ENCODE measurements at places on chromosomes 1 and 21.

DNA sequence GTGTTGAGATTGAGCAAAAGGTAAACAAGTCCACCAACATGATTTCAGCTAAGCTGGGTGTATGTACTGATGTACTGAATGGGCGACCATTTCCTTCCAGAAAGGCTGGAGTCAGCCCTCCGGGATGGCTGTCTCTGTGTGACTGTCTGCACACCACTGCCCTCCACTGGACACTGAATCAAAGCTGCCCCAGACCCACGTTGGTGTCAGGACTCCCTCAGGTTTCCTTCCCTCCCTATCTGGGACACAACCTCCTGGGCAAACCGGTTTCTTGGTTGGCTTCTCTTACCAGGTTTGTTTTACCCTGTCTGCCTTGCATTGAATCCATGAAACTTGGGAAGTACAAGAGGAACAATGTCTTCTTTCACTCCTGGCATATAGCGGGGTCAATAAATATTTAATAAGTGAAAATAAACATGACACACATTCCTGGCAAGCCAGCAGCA, 5.3 kb upstream of the SRP9 start:
- DNase-seq: peak; percentile 94

- DNase-seq: peak; percentile 63
Measured at GRCh38 chr1:25996966-25997827, 666 bp downstream of the PAFAH2 start.

GRCh38 chr1:173202424-173203145, 4.5 kb downstream of the TNFSF4 start:
- peak; percentile 71 for DNase-seq

GRCh38 chr1:73671530-73671929, 526.4 kb downstream of the LRRIQ3 start:
- DNase-seq: no peak

DNA sequence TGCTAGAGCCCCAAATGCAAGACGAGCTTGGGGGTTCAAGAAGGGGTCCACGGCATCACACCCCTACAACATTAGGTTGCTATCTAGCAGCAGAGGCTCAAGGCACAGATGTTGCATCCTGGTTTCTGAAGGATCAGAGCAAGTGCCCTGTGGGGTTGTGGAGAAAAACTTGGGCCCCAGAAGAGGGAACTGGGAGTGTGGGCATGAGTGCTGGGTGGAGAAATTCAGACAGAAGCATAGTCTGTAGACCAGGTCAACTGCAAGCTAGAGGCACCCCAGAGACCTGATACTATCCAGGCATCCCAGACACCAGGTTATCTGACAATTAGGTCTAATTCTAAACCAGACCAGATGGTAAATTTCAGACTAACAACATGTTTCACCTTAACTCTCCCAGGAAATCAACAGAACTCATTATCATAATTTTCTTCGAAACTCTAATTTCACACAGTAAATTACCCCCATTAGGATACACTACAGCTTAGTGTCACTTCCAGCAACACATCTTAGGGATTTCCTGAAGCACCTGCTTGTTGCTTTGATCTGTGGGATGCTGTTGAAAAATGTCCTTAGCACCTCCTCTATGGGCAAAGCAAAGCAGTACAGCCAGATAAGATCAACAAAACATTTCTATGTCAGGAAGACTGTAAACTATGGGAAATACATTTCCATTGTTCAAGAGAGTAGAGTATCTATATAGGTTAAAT, 179.3 kb downstream of the VAV3 start:
- no peak for DNase-seq

DNA sequence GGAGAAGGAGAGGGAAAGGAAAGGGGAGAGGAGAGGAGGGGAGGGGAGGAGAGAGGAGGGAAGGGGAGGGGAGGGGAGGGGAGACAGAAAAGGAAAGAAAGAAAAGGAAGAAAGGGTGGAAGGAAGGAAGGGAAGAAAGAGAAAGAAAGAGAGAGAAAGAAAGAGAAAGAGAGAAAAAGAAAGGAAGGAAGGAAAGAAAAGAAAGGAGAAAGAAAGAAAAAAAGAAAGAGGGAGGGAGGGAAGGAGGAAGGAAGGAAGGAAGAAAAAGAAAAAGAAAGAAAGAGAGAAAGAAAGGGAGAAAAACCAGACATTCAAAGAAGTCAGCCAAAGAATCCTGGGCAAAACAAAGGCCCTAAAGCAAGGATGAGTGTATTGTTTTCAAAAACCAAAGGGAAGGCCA, 125.7 kb upstream of the SPATA6 start:
- no peak for DNase-seq

DNA sequence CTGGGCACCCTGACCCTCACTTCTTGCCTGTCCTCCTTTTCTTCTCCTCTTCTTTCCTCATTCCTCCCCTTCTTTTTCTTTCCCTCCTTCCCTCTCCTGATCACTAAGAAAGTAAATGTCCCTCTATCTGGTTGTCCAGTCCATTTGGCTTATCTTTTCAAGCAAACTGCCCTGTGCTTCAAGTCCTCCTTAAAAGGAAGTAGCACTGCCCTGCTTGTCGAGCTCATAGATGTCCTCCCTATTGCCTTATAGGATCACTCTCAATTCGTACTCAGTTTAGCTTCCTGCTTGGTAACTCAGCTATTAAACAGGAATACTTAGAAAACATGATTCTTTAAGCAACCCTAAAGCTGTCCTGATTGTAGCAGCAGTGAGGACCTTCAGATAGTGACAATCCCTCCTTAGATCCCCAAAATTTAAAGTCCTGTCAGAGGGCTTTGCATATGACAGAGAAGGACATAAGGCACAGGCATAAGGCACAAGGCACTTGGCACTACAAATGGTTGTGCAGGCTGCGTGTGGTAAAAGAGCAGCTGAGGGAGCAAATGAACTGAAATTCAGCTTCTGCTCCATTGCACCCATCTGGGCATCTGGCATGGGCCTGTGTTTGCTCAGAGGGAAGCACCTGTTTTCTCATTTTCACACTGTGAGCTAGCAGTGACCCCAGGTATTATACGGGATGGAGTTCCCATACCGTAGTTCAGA, 26.1 kb upstream of the SLAMF6 start:
- peak; percentile 73 for DNase-seq
